ENCODE measurements at places on chromosomes 2 and 18.

DNA sequence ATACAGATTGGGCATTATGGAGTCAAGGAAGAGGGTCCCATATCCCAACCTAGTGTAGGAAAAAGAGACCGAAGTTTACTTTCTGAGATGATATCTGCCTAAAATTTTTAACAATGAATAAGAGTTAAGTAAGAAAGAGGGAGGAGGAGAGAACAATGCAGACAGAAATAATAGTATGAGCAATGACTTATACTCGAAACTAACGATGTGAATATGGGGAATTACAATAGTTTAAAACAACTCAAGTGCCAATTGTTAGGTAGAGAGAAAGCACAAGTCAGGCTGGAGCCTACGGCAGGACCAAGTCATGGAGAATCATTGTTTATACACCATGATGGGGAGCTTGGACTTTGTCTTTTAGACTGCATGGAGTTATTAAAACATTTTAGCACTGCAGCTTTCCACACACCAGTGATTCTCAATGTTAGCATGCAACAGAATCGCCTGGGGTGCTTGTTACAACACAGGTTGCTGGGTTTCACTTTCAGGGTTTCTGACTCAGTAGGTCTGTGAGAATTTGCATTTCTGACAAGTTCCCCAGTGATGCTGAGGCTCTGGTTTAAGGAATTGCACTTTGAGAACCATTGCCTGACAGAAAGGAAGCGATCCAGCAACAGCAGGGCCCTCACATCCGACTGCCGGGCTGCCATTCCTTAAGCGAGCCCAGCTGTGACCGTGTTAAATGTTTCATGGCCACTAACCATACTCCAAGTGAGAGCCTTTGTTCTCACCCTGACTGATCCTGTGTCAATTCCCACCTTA is 511.2 kb downstream of the DCDC2C start:
- no peak for DNase-seq

DNA sequence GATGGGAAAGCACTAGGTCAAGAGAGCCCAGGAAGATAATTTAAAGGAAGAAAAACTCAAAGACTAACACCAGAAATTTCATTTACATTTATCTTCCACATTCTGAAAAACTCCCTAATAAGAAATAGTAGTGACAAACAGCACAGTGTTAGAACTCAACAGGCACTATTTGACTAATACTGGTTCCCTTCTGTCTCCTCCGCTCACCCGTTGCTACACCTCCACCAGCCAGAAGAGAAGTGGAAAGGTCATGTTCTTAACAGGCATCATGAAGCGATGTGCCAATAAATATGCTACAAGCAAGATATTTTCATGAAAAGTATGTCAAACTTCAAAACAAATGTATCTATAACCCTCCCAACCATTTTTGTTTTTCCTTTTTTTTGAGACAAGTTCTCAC is 5.7 kb downstream of the ROCK1 start:
- DNase-seq, result no peak

DNA sequence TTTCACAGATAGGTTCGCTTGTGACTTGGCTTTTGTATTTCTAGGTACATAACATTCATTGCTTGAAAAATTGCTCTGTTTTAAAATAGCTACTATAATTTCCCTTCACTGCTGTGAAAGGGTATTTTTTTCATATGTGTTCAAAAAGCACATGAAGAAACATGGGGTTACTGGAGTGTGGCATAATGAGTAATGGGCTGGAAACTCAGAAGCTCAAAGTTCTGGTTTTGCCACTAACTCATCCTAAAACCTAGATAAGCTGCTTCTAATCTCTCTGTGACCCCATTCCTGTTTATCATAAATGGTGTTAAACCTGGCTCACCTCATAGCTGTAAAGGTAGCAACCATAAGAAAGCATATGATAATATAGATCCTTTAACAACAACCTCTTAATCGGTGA is 319.3 kb downstream of the PTPRM start:
- no peak for DNase-seq

GRCh38 chr18:61898640-61899101 is 5.9 kb upstream of the RNF152 start:
- DNase-seq, result no peak

GRCh38 chr18:39319141-39319540 is 1753.5 kb upstream of the CELF4 start:
- DNase-seq, result no peak

DNA sequence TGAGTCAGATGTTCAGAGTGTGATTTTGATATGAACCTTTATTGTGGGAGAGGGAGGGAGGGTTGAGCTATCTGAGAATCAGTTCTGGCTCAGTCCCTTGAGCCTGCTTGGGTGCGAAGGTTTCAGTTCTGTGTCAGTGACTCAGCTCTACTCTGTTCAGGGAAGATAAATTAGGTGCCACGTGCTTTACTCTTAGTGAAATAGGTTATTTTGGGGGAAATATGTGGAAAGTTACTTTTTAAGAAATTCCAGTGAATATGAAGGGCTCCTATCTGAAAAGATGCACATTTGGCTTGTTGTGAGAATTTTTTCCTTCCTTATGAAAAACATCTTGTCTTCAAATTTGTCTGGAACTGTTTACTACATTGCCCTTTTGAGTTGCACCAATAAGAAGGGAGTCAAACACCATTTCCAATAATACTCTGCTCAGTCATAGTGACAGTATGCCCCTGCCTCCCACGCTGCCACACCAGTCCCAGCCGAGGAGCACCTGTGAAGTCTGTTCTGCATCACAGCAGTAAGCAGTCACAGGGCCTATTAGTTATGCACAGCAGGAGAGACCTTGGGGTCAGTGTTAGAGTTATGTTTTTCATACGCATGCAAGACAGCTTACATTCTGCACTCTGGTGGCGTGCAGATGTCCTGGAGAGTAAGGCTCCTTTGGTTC is 32.8 kb upstream of the DNAH7 start:
- peak; percentile 17 for DNase-seq

- DNase-seq, result no peak
Measured at GRCh38 chr2:186827862-186828492, 21.0 kb downstream of the ZSWIM2 start.

DNA sequence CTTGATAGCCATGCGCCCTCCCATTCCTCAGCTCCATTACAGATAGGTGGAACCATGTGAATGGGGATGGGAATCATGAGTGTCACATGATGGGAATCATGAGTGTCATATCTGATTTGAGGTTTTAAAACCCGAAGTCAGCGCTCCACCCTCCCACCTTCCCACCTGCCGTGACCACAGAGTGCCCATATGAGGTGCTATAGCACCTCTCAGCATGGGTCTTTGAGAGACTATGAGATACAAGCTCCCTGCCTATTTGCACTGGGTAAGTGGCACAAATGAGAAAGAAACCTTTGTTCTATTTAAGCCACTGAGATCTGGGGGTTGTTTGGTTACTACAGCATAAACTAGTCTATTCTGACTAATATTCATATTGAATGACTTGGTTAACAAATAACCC is 78.5 kb upstream of the PTPRM start:
- no peak for DNase-seq

DNA sequence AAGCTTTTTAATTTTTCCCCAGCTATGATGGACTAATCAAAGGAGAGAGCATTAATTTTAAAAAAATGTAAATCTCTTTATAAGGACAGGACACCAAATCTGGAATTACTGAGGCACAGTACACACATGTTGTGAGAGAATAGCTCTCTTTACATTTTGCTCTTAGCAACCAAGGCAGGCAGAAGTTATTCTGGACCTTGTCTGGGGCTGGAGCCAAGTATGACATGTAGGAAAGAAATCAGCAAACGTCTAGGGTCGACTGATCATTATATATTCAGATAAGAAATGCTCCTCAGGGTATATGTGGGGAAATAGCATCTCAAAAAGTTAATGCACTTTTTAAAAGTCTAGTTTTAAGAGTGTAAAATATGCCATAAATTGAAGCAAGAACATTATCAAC is 1330.0 kb upstream of the CELF4 start:
- DNase-seq, result no peak

GRCh38 chr2:105460048-105460732 is 61.3 kb upstream of the FHL2 start:
- no peak for DNase-seq

DNA sequence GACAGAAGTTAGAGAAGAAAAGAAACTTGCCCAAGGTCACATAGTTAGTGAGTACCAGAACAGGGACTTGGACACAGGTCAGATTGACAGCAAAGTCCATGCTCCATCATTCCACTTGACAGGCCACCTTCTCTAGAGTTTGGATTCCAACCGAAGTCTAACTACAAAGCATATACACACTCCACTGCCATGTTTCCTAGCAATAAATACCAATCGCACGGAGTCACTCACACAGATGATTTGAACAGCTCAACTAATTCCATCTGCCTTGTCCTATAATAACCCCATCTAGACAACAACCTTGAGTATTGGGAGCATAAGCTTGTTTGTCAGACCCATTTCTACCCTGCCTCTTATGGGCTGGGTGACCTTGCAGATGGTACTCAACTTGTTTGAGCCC is 334.6 kb upstream of the MGAT5 start:
- no peak for DNase-seq

- no peak for DNase-seq
Measured at GRCh38 chr2:42008241-42008921, 39.4 kb upstream of the PKDCC start.

DNA sequence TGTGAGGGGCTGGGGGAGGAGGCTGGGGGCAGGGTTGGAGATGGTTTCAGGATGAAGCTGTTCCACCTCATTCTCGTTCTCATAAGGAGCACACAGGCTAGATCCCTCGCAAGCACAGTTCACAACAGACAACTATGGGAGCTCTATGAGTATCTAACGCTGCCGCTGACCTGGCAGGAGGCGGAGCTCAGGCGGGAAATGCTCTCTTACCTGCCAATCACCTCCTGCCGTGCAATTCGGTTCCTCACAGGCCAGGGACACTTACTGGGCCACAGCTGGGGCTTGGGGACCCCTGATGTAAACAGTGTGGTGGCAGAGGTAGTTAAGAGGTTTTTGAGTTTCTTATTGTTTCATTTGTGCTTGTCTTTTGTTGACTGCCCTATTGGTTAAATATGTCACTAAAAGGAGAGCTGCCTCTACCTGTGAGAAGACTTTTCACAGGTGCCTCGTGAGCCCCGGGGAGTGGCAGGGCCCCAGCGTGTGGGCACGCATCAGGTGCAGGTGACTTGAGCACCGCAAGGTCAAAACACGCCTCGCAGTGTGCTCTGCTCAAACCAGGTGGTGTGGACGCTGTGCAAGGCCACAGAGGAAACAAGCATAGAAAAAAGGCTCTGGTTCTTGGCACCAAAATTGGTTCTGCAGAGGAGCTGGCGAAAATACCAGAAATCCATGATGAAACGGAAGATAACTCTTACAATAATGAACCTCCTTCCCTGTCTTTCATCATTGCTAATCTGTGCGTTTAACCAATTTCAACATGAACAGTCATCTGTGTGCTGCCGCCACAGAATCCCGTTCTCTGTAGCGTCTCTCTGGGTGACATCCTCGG is 10.2 kb downstream of the MLPH start:
- no peak for DNase-seq

DNA sequence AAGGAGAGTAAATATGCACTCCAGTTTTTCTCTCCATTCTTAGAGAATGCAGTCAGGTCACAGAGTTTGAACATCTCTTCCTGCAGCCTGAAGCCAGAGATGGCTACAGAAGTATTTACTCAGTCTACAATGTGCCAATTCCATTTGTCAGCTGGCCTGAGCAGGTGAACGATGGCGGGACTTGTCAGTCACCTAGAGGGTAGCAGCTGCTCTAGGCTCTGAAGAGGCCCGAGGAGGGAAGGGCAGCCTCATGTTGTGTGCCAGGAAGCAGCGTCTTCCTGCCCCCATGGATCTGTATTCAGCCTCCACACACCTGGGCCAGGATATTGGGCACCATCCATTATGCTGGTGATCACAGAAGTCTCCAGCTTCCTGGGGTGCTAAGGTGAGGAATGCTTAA is 316.7 kb upstream of the CHAC2 start:
- DNase-seq, result no peak
